Glutamatergic neuron (in vitro differentiated cells): ENCODE measurements at places on chromosomes 4 and X. TPM values are rescaled to one million over a fixed set of nuclear protein-coding genes. Genes with fewer than 3 reads are reported as not detected.

GRCh38 chr4:99507762-99508161, 3.1 kb upstream of the C4orf17 start:
- peaks cover 3% of the 10 kb centered on the region for H3K27me3 ChIP-seq
- no peak overlapping the region for H3K4me3 ChIP-seq
- peaks cover 12% of the 10 kb centered on the region for H3K36me3 ChIP-seq
- no peak for DNase-seq
- no peaks in the 10 kb centered on the region for H3K4me1 ChIP-seq

- H3K4me3 ChIP-seq, result peak within 1 kb of the TSS; percentile 96
- peaks cover 13% of the 10 kb centered on the region for H3K4me1 ChIP-seq
- H3K27ac ChIP-seq, result peak within 1 kb of the TSS; percentile 94
Measured at GRCh38 chr4:118034053-118034785, at the start of gene NDST3. NDST3 (plus strand) TSS chr4:118034486; CDS start chr4:118053911, 19,425 bp downstream.

Gene DMRTC1
- total RNA-seq, result 1.4 TPM

Gene ARR3
- total RNA-seq, result not detected

DNA sequence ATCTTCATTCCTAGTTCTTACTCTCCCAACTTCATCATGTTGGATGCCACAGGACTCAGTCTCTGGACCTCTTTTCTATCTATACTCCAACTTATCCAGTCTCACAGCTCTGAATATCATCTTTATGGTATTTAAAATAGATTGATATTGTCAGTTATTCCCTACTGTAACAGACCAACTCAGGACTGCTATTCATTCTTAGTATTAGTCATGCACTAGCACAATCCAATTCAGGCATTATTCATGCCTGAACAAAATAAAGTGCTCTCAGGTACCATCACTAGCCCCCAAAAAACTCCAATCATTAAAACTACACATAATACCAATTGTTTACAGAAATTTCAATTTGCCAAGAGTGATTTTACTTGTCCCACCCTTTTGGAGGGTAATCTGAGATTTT, 37.7 kb downstream of the FRYL start:
- peaks cover 6% of the 10 kb centered on the region for H3K4me1 ChIP-seq
- H3K36me3 ChIP-seq, result no peaks in the 10 kb centered on the region
- no peak overlapping the region for H3K27ac ChIP-seq
- no peak overlapping the region for H3K4me3 ChIP-seq
- DNase-seq, result no peak
- H3K27me3 ChIP-seq, result no peaks in the 10 kb centered on the region
